Epithelial cell of proximal tubule (primary cell): ENCODE measurements at places on chromosomes 1 and 21. TPM values are rescaled to one million over a fixed set of nuclear protein-coding genes. Genes with fewer than 3 reads are reported as not detected.

CD48 gene
- total RNA-seq = not detected in 2 replicates

KLHDC8A gene
- 0.80 and 9.6 TPM in 2 replicates for total RNA-seq

EPHA2 gene
- total RNA-seq = 112 and 131 TPM in 2 replicates

HES3 gene
- total RNA-seq = not detected in 2 replicates

PDPN gene
- total RNA-seq = 7.6 TPM in 2 replicates

SPRR3 gene
- total RNA-seq = not detected in 2 replicates

TLR5 gene
- under 0.01 and 0.12 TPM in 2 replicates for total RNA-seq

FAM72B gene
- 6.7 and 13.4 TPM in 2 replicates for total RNA-seq

LENEP gene
- not detected in 2 replicates for total RNA-seq

C1orf226 gene
- total RNA-seq = 2.5 and 5.9 TPM in 2 replicates

- no peak for DNase-seq
Measured at GRCh38 chr1:2372551-2373490, 18.5 kb downstream of the MORN1 start.

GRCh38 chr1:42860339-42861013 is 14.1 kb downstream of the ZNF691 start:
- no peak for DNase-seq

GRCh38 chr1:156864796-156865195 is 4.1 kb downstream of the NTRK1 start:
- DNase-seq = no peak

DNA sequence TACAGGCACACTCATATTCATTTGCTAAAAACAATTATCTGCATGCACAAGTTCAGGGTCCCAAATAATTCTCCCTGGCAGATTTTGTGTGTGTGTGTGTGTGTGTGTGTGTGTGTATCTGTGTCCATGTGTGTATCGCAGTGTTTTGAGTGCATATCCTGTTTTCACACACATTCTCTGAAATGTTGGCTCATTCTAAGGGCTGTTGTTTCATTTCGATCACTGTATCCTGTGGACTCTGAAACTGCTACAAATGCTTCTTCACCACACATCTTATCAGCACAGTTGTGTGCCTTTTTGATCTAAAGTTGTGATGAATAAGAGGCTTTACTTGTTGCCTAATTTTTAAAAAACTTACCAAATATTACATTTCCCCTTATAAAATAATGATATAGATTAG is 34.6 kb downstream of the NR5A2 start:
- DNase-seq = no peak

GRCh38 chr21:26751305-26751704 is 93.9 kb downstream of the ADAMTS1 start:
- no peak for DNase-seq

DNA sequence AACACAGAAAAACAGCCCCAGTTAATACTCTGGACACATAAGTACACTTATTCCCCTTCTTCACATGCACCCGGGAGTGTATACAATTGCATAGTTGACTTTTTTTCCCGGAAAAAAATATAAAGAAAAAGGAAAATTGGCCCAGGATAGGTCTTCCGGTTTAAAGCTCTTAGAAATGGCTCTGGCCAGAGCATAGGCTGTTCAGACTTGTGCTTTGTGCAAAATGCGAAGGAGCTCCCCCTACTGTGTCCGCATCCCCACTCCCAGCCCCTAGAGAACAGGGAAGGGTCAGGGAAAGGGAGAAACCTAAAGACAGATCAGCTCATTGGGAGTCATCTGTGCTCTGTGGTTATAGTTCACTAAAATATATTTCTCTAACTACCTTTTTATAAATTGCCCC is 5.5 kb upstream of the MTMR11 start:
- DNase-seq = no peak

DNA sequence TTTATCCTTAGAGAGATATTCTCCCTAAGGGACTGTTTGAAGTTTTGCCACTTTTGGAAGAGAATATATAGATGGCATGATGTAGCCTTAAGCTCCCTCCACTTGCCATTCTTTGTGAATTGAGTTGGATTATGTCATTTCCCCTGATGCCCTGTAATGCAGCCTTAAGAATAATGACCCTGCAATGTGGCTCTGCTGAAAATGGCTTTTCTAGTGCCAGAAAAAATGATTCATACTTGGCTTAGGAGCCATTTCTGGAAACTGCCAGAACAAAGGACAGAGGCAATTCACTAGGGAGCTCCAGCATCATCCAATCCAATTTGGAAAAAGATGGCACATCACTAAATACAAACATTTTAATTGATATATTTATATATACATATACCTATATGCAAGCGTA is 265.3 kb downstream of the SPATA17 start:
- no peak for DNase-seq

DNA sequence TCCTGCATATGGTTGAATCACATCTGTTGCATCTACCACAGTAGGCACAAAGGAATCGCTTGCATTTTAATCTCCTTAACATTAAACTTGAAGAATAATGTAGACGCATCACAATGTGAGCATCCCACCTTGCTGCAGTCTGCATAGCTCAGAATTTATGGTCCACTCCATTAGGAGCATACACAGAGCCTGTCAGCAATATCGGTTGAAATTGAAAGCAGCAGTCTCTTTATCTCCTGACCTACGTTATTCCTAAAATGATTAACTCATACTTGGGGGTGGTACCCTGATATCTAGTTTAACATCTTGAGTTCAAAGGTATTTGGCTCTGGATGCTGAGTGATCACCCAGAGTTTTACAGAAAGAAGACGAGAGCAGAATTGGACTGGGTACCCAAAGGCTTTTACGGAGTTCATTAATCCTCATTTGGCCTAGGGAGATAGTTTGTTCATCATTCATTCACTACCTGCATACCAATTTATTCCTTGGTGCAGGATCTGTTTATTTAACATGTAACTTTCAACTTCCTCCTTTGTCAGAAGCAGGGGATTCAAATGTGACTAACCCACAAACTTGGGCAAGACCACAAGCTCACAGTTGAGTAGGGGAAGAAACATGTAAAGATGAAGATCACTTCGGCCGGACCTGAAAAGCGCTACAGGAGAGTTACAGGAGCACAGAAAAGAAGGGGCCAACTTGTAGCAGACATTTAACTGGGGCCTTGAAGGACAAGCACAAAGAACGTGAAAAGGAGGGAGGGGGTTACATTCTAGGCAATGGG is 187.9 kb downstream of the DAB1 start:
- DNase-seq = no peak

- no peak for DNase-seq
Measured at GRCh38 chr1:55812281-55812680, 597.1 kb upstream of the USP24 start.

DNA sequence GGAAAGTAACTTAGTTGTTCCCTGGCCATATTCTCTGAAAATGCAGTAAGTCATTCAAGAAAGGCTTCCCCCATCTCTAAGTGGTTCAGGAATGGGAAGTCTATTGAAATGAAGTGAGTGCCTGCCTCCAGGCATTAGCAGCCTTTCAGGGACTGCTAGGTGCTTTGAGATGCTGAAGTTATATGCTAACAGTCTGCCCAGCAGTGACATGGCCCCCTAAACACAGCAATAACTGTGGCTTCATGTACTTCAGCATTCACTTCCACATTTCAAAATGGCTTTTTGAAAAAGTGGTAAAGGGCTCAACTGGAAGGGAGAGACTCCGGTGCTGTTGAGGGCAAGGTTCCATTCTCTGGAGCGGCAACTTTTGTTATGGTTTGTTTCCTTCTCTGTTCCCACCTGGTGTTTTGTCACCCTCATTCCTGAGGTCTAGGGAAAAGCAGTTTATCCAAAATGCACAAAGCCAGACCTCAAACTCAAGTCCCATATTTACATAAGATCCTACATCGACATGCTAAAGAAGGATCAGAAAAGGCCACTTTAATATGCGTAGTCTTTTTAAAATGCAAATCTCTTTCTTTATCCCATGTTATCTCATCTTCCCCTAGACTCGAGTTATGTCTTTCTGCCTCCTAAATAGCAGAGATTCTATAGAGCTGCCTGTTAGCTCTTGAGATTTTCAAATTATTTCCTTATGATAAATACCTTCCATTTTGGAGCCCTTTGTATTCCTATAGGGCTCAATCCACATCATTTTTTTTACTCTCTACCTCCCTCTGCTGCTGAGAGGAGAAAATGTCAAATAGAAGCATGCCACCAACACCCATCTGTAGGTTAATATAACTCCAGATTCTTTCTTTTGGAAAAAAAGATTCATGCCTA is 34.2 kb upstream of the LRRC8C start:
- no peak for DNase-seq

DNA sequence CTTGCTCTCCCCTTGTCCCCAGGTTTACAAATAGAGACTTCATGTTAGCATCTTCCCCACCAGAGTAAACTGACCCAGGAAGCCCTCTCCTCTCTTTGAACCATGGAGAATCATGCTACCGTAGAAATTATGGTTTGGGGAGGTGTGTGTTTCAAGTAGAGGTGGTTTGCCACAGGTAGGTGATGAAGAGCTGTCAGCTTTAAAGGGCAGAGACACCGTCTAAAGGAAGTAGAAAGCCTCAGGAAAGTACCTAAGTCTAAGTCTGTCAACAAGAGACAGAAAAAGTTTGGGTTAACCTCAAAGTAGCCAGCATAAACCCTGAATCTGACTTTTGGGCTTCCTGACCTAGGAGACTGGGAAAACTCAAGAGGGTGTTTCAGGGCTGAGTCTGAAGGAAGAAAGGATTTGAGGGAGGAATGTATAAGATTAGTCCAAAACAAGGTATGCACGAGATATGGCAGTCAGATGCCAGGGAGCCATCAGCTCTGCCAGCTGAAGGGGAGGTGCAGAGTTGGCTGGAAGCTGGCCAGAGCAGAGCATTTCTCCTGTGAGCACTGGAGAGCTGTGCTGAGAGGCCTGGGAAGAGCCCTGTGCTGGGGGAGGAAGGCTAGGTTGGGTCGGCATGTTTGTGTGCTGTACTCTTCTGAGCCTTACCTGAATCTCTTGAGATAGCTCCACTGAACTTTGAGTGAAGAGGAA is 14.3 kb downstream of the ADAMTSL4 start:
- no peak for DNase-seq

- no peak for DNase-seq
Measured at GRCh38 chr1:40029608-40030007, 10.9 kb upstream of the CAP1 start.

DNA sequence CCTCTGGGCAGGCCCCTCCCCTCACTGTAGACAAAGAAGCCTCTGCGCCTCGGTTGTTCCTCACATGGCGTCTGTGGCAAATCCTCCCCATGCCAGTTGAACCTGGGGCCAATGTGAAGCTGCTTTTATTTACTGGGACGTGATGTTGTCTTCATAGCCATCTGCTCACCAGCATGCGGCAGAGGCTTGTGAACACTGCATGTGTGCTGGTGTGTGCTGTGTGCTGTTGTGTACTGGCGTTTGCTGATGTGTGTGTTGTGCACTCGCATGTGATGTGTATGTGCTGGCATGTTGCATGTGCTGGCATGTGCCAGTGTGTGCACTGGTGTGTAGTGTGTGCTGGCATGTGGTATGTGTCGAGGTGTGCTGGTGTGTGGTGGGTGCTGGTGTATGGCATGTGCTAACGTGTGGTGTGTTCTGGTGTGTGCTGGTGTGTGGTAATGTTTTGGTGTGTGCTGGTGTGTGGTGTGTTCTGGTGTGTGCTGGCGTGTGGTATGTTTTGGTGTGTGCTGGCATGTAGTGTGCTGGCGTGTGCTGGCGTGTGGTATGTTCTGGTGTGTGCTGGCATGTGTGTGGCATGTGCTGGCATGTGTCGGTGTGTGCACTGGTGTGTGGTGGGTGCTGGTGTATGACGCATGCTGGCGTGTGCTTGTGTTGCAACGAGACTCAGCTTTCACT is 37.2 kb upstream of the TRAPPC10 start:
- DNase-seq = no peak

- no peak for DNase-seq
Measured at GRCh38 chr1:166031932-166032571, 134.7 kb downstream of the FAM78B start.

DNA sequence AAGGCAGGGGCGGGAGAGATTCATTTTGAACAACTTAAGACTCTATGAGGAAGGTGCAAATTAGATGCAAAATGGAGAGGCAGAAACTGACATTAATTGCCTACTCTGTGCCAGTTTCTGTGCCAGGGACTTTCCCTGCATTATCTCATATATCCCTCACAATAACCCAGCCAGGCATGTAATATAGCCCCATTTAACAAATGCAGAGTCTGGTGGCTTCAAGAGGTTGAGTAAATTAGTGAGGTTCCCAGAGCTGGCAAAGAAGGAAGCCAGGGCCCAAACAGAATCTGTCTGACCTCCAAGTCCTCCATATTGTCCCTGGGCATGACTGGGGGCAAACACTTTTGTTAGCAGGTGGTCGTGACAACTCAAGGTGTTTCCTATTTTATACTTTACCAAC is 199.8 kb downstream of the ASTN1 start:
- no peak for DNase-seq

GRCh38 chr1:109712321-109712864 is 342 bp downstream of the GSTM5 start:
- no peak for DNase-seq
